ENCODE measurements at places on chromosomes 6 and 20.
A peak's percentile ranks its signal among the peaks of the same experiment; 100 is the strongest.

DNA sequence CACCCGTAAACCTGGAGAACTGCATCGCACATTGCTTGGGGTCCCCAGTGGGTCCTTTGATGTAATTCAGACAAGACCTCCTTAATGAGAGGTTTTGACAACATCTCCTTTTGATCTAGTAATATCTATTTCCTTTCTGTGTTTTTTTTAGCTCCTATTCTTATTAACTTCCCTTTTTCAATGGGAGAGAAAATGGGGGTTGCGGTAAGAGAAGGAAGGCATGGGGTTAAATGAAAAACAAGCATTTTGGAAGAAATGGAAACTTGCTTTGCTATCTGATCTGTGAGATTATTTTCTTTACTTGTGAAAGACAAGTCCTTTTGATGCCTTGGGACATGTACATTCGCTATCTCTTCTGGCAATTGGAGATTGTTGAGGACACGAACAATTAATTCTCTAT, 418.6 kb upstream of the MAN1A1 start:
- DNase-seq, result no peak

DNA sequence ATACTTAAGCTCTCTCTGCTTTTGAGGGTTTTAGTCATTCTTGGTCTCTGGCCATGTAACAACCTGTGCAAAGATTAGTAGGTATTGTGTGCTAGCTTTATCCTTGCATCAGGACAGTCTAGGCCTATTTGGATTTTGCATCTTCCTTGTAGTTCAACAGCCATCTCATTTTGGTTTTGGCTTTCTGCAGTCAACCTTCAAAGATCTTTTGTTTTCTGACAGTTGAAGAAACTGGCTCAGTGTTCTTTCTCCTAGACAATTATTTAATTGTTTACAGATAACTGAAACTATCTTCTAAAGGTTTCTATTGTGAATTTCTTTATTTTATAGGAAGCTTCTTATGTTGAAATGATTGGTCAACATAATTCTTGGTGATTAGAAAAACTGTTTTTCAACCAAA, 307.5 kb downstream of the CDKAL1 start:
- no peak for DNase-seq

- no peak for DNase-seq
Measured at GRCh38 chr6:139640448-139640847, 266.0 kb upstream of the CITED2 start.

DNA sequence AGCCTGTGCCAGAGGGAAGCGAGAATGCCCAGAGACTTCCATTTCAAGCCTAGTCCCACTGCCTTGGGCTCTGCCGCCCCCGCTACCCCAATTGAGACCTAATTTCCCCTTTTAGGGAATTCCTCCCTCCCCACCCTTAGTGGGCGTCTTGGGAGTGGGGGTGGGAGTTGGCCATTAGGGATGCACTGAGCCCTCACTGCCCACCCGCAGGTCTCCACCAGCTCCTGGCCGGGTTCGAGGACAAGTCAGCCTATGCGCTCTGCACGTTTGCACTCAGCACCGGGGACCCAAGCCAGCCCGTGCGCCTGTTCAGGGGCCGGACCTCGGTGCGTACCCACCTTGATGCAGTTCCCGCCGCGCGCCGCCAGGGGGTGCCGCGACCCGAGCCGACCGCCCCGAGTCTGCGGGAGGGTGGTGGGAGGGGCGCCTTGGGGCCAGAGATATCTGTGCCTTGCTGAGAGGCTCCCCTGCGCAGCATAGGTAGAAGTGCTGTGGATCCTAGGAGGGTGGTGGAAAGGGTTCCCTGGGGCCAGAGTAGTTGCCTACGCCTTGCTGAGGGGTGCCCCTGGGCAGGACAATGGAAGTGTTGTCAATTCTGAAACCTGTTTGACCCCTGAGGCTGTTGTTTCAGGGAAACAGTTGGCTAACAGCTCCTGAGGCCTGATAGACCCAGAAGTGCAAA, 9.2 kb downstream of the ITPA start:
- peak; percentile 60 for DNase-seq

DNA sequence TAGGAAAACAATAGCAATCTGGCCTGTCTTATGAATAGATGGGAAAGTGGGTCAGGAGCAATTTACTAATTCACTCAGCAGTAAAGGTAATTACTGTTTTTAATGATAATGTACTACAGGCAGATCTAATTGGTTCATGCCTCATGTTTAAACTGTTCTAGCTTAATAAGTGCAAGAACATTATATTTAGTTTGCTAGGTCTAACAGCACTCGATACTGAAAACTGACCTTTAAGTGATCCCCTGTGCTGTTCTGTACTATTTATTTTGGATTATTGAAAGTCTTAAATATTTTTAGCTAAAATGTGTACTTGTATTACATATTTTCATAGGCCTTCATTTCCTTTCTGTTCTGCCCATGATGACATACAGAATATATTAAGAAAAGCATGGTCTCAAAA, 998.0 kb upstream of the GJE1 start:
- DNase-seq, result no peak

DNA sequence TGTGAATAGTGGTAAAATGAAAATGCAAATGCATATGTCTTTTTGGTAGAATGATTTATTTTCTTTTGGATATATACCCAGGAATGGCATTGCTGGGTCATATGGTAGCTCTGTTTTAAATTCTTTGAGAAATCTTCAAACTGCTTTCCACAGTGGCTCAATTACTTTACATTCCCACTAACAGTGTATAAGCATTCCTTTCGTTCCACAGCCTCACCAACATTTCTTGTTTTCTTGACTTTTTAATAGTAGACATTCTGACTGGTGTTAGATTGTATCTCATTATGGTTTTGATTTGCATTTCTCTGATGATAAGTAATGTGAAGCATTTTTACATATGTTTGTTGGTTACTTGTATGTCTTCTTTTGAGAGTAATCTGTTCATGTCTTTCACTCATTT, 144.0 kb downstream of the SIM1 start:
- DNase-seq, result no peak

DNA sequence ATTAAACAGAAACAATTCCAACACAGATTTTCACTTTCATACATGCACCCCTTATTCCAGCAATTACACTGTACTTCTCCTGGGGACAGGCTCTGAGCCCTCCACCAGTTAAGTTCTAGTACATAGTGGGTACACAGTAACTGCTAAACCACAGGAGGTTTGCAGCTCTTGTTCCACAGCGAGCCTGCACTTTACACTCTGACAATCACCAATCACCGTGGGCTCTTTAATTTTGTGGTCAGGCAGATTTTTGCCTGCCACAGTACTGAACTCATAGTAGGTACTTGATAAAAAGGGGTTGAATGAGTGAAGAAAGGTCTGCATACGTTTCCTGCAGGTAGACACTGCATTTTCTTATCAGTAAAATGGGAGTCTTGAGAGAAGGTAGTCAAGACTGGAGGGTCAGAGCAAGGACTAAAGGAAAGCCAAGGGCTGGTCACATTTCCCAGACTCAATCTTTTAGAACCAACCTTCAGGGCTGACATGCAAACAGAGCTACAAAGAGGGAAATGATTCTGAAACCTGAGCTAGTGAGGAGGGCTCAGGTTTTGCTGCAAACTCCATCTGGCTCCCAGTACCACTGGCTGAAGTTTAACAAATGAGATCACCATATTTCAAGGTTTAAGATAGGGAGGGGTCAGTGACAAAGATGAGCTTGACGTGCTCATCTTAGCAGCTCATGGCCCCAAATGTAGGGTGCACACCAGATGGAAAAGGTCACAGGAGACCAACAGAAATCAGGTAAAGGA, 404.6 kb downstream of the BTBD9 start:
- DNase-seq, result no peak

Measured in eye (tissue), 1 donor.